Activated CD8-positive, alpha-beta memory T cell treated with anti-CD3 and anti-CD28 coated beads for 1 hour (primary cell): ENCODE measurements at places on chromosomes 13 and 19.
A peak's percentile ranks its signal among the peaks of the same experiment; 100 is the strongest.

DNA sequence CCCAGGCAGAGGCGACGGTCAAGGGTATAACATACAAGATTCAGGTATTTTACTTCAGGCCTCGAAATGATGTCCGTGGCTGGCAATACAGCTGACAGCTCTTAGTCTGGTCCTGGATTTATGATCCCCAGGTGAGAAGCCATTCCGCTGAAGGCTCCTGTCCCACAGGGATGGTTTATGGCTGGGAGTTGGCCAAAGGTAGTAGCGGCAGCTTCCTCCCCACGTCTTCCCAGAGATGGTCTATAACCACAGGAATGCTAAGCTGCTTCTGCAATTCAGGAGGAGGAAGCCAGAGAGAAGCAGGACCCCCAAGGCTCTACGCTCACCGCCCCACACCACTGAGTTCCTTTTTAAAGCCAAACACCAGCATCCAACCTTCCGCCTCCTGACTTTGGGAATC lies 27.1 kb downstream of the OLFM2 start:
- DNase-seq, result no peak

- no peak for DNase-seq
Observed at GRCh38 chr19:52923778-52924593, 758 bp upstream of the ZNF888 start.

- peak; percentile 53 for DNase-seq
Observed at GRCh38 chr19:11535792-11536595, 2.7 kb upstream of the CNN1 start.

- DNase-seq, result no peak
Observed at GRCh38 chr19:38011426-38011825, 104.4 kb downstream of the SIPA1L3 start.

DNA sequence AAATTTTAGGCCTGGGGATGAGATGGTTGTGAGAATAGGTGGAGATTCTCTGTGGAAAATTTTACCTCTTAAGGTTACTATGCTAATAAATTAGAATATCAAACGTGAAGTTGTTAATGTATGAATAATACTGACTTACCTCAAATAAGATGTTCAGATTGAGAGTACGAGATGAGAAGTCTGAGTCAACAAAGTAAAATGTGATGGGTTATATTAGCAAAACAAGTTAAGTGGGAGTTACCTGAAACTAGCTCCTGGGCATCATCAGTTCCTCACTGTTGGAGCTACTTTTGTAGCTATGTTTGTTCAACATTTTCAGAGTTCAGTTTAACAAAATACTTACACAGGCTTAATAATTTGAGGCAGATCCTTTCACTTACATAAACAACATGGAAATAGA lies 108.6 kb downstream of the PIBF1 start:
- DNase-seq, result no peak

- no peak for DNase-seq
Observed at GRCh38 chr13:94305934-94306333, 173.5 kb downstream of the DCT start.
